ENCODE measurements at places on chromosomes 12 and 14. TPM values are rescaled to one million over a fixed set of nuclear protein-coding genes. Genes with fewer than 3 reads are reported as not detected.

DNA sequence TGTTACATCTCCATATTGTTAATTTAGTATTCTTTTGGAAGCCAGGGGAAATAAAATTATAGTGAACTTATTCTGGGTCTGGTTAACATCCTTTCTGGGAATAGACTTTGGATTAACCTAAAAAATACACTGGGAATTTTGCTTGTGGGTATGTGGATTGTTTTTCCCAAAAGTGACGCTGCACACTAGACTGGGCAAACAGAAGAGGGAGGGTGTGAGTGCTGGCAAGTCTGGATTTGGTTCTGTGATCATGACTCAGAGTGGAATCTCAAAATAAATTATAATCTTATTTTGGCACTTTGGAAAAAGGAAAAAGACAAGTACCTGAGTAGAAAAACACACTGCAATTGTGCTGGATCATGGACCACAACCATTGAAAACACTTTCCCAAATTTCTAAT lies 15.2 kb upstream of the LUM start:
- peak; percentile 60 for DNase-seq
- peaks cover 42% of the 10 kb centered on the region for H3K4me1 ChIP-seq
- H3K36me3 ChIP-seq = no peaks in the 10 kb centered on the region
- H3K27ac ChIP-seq = peak overlapping the region; percentile 83

- 0 out of 2 replicates have a peak, but pooled peaks cover 2% of the 10 kb centered on the region for H3K4me1 ChIP-seq
- H3K27me3 ChIP-seq = peaks cover 7% of the 10 kb centered on the region
- H3K36me3 ChIP-seq = no peaks in the 10 kb centered on the region
- DNase-seq = no peak
Observed at GRCh38 chr14:35929186-35929585, 103.0 kb downstream of the BRMS1L start.

DNA sequence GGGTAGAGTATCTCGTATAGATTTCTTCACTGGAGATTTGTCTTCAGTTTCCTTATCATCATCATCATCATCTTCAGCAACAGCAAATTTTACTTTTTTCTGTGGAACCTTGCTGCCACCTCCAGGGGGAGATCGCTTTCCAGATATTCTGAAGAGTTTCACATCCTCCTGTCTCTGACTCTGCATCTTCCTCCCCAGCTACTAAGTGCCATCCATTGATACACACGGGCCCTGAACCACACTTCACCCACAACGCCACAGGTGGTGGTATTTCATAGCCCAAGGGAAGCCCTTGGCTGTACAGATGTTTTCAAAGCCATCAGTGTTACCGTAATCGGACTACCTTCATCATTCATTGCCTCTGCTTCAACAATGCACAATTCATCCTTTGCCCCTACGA lies 82.2 kb downstream of the PPP2R5C start:
- no peaks in the 10 kb centered on the region for H3K27me3 ChIP-seq
- no peak for DNase-seq
- H3K36me3 ChIP-seq = no peaks in the 10 kb centered on the region

- no peaks in the 10 kb centered on the region for H3K27me3 ChIP-seq
- no peak overlapping the region for H3K27ac ChIP-seq
- H3K4me3 ChIP-seq = no peak overlapping the region
Observed at GRCh38 chr12:29728030-29728429, 55.7 kb downstream of the TMTC1 start.

TAS2R46 gene
- not detected for total RNA-seq

RASAL1 gene
- total RNA-seq = not detected

SCN8A gene
- 13.8 TPM for total RNA-seq

All from GM23248 (cell line).